Epithelial cell of esophagus (primary cell): ENCODE measurements at places on chromosomes 7 and 10.

GRCh38 chr7:93228302-93228701 is 2.0 kb upstream of the HEPACAM2 start:
- DNase-seq, result peak; percentile 76

GRCh38 chr7:150373049-150373801 is 4.6 kb downstream of the REPIN1 start:
- peak; percentile 74 for DNase-seq

DNA sequence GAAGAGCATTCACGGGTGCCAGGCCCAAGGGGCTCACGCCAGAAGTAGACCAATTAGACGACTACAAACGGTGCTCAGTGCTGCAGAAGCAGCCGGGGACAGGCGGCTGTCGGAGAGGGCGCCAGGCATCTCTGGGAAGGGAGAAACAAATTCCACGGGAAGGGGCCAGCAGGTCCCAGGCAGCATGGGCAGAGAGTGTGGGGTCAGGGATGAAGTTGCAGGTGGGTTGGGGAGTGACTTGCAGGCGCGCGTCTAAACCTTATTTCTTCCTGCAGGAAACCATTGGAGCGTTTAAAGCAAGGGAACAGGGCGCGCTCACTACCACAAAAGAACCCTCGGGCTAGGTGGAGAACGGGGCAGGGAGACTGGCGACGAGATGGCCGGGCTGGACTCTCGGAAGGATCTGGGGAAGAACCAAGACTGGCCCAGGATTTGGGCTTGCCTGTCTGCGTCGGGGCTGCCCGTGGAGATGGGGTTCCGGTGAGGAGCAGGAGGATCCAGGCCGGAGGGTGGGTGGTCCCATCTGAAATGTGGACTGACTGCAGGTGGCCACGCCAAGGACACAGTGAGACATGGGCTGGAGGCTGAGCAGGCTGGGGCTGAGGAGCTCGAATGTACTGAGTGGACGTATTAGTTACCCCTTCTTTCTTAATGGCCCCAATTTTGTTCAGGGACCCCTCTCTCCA is 116.3 kb upstream of the DIP2C start:
- no peak for DNase-seq

GRCh38 chr10:124737708-124738107 is 6.5 kb downstream of the FAM53B start:
- no peak for DNase-seq

GRCh38 chr10:1440897-1441296 is 296.4 kb downstream of the ADARB2 start:
- DNase-seq, result no peak

- DNase-seq, result no peak
Observed at GRCh38 chr10:78248651-78249464, 215.2 kb downstream of the RPS24 start.

GRCh38 chr10:98268694-98269431 is 869 bp upstream of the LOXL4 start:
- DNase-seq, result no peak

DNA sequence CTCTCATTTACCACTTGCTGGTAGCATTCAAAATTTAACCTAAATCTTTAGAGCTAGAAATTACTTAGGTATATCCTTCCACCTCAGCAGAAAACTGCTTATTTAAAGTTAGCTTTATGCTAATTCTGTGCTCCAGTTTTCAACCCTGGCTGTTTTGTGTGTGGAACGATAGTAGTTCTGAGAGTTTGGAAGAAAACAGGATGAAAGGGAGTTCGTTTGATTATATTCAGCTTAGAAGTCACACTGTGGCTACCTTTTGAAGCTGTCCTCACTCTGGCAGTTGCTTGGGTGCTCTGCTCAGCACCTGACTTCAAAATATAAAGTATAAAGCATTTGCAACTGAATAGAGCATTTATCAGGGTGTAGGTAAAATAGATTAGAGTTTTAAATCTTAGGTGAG is 2.6 kb upstream of the ASCC1 start:
- no peak for DNase-seq

GRCh38 chr7:4190010-4190981 is 491.8 kb upstream of the FOXK1 start:
- DNase-seq, result no peak

- no peak for DNase-seq
Observed at GRCh38 chr10:100568912-100569311, 33.2 kb downstream of the HIF1AN start.

- no peak for DNase-seq
Observed at GRCh38 chr10:86938260-86938659, 19.2 kb downstream of the MMRN2 start.

DNA sequence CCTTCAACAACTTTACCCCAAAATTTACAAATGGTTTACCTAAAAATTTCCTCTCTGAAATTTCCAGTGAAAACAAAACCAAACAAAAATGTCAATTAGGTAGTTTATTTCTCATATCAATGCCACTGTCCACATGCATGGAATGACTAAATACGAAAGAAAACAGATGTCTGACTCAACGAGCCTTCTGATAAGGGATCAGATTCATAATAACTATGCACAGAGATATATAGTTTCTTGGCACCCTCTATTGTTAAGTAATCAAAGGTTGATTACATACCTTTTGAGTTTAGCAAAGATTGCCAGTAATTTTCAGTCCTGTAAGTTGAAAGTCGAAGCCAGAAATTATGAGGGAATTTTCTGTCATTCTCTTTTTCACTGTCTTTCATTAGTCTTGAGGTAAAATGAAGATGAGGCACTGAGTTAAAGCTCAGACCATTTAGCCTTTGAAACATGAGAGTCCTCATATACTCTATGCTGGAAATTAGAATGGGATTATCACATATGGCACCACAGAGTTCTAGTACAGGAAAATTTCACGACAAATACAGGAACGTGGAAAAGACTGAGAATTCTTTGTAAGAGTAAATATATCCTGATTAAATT is 519.1 kb upstream of the ANKRD30A start:
- DNase-seq, result peak; percentile 18
